ENCODE measurements at places on chromosomes 4 and X.

GRCh38 chr4:142043509-142043908, 407.1 kb downstream of the IL15 start:
- DNase-seq = no peak

DNA sequence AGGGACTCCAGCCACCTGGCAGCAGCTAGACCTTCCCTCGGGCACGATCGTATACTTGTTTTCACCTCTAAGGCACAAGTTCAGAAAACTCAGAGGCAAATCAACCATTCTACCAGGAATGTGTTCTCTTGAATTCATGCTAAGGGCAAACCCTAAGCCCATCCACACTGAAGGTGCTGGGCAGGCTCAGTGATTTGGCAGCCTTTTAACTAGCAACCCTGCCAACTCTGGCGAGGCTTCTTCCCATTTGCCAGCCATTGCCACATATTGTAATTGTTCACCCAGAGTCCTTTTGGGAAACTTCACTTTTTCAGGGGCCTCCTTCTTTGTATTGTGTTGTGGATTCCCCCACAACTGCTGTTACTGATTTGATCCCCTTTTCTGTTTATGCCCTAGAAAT, 298.6 kb upstream of the LDB2 start:
- no peak for DNase-seq

- no peak for DNase-seq
These were observed 209.2 kb upstream of the FAT4 start for GRCh38 chr4:125105561-125105960.

GRCh38 chrX:31649201-31649600, 577.4 kb upstream of the FTHL17 start:
- no peak for DNase-seq

DNA sequence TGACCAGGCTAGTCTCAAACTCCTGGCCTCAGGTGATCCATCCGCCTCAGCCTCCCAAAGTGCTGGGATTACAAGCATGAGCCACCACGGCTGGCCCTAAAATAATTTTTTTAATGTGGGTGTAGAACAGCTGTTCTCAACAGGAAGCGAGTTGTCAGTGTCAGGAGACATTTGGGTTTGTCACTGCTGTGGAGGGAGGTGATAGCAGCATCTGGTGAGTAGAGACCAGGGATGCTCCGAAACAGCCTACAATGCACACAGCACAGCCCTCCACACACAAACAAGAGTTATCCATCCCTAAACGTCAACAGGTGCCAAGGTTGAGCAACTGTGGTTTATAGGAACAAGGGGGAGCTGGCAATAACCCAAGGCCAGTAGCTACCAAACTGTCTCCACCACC, 243.4 kb upstream of the STS start:
- DNase-seq = no peak

DNA sequence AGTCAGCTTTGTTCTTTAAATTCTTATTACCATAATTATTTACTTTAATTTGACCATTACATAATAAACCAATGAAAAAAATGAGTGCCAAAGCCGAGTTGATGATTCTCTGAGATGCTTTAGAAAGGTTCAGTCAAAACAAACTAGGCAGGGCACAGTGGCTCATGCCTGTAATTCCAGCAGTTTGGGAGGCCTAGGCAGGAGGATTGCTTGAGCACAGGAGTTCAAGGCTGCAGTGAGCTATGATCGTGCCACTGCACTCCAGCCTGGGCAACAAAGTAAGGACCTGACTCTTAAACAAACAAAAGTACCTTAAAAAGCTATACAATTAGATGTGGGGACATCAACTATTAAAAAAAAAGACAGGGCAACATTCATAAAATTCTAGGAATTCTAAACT, 75.0 kb downstream of the AFAP1 start:
- DNase-seq = no peak

DNA sequence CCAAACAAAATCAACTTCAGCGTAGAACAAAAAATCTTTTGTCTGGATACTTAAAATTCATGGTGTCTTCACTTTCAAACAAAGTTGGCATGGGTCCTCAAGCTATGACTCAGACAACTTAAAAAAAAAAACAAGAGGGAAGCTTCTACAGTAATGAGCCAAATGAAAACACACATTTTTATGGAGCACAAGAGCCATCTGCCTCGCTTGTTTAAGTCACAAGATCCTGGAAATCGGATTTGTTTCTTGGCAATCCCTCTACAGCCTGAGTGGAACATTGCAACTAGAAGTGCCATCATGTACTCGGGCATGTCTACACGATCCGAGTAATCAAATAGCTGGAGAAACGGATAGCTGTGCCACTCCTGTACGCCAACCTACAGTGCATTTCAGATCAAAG, 22.6 kb downstream of the LAMP2 start:
- no peak for DNase-seq

- DNase-seq = no peak
These were observed 32.8 kb upstream of the SGMS2 start for GRCh38 chr4:107791902-107792301.

GRCh38 chr4:124940387-124940786, 227.9 kb upstream of the ANKRD50 start:
- DNase-seq = peak; percentile 22

- DNase-seq = no peak
These were observed 569 bp downstream of the RPS3A start for GRCh38 chr4:151099976-151100417.

- no peak for DNase-seq
These were observed 29.1 kb upstream of the C1QTNF7 start for GRCh38 chr4:15398732-15399131.
